Fibroblast of skin of scalp (primary cell): ENCODE measurements at places on chromosomes 2 and 18.

DNA sequence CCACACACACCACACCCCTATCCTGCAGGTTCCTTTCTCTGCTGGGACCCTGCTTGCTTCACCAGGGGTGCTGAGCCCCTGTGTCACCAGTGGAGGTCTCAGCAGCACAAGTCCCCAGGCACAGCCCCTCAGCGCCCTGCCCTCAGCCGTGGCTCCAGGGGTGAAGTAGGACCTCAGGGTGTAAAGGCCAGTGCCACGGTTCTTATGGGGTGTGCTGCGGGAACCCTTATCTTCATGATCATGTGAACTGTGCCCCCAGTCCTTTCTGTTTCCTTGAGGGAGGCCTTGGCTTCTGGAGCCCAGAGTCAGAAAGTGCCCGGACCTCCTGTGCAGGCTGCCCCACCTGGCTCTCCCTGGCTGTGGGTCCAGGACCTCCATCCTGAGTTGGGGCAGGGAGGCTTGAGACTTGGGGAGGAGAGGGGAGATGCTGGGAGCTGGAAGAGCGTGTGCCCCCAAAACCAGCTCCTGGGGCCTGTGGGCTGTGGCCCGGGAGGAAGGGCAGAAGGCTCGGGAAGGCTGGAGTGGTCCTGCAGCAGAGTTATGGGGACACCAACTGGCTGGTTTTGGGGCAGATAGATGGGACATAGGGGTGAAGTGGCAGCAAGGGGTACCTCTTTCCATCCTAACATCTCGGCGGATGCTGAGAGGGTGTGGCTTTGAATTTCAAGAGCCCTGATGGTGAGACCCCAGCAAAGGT is 20.2 kb upstream of the KLF11 start:
- no peak for DNase-seq

DNA sequence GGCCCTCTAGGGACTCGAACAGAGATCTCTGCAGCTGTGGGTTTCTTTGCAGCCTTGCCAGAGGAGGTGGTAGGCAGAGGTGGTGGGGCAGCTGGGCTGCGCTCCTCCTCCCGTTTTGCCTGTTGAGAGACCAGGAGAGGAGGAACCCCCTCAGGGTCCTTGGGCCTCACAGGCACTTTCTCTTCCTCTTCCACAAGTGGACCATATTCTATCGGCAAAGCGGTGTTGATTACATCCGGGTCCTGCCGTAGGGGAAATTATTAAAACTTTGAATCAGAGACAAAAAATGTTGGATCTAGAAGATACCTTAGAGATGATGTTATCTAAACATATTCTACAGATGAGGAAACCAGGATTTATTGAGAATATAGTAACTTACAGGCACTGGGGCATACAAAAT is 78.5 kb downstream of the CLIP4 start:
- DNase-seq: no peak

GRCh38 chr18:32621034-32621433 is 150.4 kb upstream of the GAREM1 start:
- DNase-seq: no peak

DNA sequence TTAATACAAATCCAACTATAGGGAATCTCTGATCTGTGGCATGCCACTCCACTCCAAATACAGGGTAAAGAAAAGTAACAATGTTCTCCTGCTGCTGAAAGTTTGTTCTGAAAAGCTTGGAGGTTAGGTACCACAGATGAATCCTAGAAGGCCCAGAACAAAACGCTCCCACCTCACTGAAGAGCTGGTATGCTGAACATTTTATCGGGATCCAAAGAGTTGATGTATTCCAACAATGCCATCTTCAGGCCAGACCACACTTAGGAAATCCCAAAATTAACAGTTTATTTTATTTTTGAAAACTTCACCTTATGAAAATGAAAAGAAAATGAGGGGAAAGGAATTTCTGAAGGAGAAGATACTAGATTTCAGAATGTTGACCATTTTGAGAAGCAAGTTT is 145.1 kb upstream of the CDH19 start:
- DNase-seq: no peak

DNA sequence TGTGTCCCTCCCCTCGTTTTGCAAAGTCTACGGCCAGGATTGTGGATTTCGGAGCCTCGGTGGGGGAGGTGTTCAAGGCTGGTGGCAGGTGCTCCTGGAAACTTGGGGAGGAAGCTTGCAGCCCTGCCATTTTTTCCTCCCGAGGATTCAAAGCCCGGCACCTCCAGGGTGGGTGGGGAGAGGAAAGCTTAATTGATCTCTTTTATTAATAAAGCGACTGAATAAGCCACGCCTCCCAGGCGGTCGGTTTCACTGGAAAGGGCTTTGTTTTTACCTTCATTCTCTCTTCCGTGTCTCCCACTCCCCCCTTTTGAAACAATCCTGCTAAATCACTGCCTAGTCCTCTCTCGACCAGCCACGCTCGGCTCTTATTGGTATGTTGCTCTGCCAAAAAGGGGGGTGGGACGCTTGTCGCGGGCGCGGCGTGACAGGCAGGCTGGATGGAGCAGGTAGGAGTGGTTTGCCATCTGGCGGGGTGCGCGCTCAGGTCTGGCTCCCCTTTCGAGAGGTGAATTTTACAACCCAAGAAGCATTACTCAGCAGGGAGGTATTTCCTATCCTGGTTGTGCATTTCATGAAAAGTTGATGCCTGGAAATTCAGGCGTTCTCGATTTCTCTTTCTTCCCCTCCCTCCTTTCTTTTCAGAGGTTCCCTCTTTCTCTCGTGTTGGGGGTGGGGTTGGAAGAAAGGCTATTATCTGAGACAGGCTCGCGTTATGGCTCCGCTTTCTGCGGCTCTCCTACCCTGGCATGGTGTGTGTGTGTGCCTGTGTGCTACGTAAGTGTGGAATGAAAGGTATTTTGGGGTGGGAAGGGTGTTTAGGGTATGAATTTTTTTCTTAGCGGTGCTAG is 1.4 kb downstream of the NEDD4L start:
- DNase-seq: no peak

GRCh38 chr18:79923896-79924585 is 27.4 kb downstream of the SLC66A2 start:
- no peak for DNase-seq

DNA sequence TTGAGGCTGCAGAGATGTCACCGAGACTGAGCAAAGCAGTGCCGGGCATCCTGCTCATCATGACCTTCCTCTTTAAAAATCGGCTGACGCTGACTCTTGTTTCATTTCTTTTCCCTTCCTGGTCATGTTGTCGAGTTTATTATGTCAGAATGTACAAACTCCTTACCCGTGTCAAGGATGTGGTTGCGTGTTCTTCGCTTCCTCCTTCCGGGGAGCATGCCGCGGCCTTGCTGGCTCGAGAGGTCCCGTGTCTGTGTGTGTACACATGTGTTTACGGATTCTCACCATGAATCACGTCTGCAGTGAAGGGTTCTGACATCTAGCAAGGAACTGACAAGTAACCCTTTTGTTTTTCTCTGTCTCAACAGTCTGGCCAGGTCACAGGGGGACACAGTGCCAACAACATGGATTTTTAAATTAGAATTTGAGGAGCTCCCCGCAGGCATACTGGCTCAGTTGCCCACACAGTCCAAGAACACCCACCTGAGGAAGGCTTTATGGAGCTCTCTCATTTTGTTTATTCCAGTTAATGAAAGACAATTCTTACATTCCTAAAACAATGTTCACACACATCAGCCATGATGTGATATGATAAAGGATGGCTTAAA is 60.2 kb downstream of the MYT1L start:
- no peak for DNase-seq

DNA sequence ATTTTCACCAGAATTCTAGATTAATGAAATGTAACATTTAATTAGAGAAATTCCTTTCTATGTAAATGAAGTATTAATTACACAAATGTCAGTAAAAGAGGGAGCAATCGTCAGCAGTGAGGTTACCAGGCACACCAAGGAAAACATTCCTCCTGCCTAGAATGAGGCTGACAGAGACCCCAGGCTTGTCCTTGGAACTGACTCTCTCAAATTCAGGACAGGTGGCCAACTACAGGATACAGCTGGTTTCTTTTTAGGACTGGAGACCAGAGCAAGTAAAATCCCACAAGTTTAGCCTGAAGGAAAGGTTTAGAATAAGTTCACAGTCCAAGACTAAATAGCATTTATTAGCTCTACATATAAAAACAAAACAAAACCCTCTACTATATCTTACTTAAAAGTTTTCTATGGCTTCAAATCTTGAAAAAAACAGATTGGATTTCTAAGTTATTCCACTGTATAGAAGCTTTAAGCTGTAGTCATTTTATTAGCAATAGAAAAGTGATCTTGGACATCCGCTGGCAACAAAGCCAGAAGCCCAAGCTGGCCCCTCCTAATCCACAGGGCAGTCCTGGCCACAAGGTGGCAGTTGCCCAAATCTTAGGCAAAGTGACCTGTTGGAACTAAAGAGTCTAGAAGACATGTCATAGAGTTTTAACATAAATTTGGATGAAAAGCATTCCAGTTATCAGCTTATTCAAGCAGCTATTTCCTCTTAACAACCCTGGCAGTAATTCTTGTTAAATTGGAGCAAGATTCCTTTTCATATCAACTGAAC is 81.0 kb downstream of the SP3 start:
- peak; percentile 53 for DNase-seq

DNA sequence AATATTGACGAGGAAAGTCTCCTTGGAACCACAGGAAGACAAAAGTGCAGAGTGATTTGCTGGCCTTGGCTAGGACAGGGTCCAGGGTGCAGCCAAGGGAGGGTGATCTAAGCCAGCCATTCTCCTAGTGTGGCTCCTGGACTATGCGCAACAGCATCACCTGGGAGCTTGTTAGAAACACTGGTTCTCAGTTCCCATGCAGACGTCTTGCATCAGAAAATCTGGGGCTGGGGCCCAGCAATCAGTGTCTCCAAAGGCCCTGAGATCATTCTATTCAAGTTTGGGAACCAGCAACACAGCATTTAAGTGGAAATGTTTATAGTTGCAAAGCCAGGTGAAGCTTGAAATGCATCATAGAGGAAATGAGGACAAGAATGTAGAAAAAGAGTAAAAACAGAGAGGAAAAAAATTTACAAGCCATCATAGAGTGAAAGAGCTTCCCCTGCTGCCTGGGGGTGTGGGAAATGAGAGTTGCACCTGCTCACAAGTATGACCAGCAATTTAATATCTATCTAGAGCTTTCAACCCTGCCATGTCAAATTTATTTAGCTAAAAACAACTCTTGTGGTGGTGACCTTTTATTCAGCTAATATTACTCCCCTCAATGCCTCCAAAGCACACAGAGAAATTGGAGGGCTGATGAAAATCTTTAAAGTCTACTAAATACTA is 54.4 kb upstream of the SEC11C start:
- DNase-seq: no peak

DNA sequence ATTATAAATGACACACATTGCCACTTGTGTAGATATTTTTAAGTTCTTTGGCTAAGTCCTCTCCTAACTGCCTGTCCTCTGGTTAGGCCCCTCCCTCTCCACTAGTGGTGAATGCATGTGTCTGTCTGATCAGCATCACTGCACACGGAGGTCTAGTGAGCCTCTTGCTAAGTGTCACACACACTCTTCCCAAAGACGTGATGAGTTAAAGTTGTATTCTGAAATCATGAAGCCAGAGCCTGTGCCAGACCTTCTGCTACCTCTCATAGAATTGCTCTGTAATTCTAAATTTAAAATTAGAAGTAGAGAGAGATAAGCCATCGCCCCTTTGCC is 41.3 kb downstream of the RALB start:
- DNase-seq: no peak

DNA sequence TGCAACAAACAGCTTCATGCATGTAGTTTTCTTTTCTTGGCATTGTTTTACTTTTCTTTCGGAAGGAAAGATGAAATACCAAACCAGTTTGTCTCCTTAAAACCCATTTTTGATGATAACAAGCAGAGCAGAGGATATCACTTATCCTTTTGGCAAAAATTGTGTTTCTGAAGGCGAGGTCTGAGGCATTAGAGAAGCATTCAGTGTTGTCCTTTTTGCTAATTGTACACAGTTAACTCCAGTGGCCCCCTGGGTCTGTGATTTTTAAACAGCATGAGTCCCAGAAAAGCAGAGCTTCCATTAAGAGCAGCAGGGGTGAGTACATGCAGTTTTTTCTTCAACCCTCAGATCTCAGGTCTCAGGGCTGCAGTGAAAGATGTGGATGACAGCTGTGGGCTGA is 41.3 kb downstream of the TTC39C start:
- peak; percentile 21 for DNase-seq

DNA sequence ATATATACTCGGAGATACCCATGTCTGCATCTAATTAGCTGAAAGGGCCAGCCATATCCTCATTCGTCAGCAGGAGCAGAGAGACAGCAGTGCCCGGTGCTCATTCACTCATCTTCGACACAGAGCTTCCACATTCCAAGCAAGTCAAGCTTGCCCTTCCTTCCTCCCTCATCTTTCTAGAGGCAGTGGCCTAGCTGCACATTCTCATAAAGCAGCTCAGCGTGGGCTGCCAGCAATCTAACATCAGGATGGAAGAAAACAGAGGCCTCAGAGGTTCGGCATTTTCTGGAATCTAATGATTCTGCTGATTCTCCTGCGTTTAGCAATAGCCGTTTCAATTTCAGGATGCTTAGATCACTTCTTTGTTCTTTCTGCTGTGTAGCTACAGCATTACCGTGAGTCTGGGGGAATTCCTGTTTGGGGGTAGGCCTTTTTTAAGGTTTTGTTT is 68.8 kb downstream of the CLHC1 start:
- peak; percentile 91 for DNase-seq

DNA sequence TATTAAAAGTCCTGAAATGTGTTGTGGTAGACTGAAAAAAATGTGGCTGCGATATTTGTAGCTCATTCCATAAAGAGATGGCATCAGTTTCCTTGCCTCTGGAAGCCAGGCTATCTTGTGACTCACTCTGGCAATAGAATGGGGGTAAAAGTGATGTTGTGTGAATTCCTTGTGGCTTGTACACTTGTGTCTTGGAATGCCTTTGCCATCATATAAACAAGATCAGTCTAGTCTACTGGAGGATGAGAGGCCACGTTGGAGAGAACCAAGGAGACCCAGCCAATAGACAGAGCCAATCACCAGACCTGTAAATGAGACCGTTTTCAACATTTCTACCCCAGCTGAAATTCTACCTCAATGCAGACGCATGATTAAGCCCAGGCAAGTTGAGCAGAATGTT is 254.1 kb downstream of the TRIB2 start:
- DNase-seq: peak; percentile 81

DNA sequence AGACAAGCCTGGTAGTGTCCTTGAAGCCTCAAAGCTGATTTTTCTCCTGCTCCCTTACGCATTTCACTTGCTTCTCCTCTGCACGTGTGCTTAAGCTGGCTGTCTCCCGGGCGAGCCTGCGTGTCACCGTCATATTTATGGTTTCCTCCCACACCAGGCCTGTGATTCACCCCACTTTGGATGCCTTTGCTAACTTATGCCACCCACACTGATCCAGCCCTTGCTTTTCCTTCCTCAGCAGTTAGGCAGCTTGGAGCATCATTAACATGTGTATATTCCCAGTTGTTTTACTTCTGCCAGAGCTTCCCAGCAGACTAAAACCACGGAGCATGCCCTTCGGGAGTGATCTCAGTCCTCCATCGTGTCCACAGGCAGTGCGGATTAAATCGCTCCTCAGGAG is 2.2 kb downstream of the ST3GAL5 start:
- peak; percentile 96 for DNase-seq

- no peak for DNase-seq
Observed at GRCh38 chr2:31204783-31205182, 12.5 kb downstream of the CAPN14 start.
